ENCODE measurements at places on chromosomes 2 and 18.

- DNase-seq: no peak
Measured at GRCh38 chr2:217402761-217403383, 543.0 kb upstream of the TNP1 start.

DNA sequence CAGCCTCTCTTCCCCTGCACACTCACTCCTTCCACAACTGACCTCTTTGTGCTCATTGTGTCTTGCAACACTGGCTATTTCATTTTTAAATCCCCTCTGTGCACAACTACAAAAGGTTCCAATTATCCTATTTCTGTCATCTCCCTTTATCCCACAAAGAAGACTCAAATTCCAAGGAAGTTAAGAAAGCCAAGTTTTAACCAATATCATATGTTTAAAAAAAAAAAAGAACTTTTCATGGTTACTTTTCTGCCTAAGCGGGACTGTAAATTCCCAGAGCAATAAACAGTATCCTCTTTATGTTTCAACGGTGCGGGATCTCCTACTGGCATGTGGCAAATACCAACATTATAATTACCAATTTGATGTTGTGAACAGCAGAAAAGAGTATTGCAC is 83.8 kb downstream of the DOCK10 start:
- no peak for DNase-seq

DNA sequence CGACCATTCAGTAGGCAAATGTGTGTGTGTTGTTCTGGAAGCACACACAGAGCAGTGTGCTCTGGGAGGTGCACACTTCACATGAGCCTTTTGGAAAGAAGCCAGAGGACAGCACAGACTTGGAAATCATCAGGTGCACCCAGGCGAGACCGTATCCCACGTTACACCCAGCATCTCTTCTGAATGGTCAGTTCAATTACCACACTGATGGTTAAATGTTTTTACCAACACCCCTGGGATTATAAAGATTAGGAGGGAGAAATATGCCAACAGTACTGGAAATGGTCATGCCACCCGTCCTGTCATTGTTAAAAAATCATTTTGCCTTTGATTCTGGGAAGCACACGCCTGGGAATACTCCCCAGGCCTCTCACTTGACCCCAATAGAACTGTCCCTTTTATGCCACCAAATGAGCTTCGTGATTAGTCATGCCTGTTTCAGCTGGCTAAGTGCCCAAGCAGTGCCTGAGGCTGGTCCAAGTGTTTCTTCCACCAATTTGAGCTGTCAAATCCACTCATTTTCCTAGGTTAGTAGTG is 183.7 kb downstream of the NRP2 start:
- DNase-seq: no peak

GRCh38 chr2:121205321-121205942 is 79.6 kb downstream of the TFCP2L1 start:
- no peak for DNase-seq

DNA sequence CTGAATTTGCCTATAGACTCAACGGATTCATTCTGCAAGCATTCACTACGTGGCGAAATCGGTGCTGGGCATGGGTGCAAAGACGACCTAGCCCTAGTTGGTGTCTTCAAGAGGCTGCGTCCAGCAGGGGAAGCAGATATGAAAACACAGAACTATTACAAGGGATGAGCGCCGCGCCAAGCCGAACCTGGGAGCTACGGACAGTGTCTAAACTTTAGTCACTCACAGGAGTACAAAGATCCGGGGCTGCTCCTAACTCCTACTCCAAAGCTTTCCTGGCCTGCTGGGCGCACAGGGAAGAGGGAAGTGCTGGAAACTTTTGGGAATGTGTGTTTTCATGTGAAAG is 732 bp upstream of the ANXA4 start:
- DNase-seq: peak; percentile 28

DNA sequence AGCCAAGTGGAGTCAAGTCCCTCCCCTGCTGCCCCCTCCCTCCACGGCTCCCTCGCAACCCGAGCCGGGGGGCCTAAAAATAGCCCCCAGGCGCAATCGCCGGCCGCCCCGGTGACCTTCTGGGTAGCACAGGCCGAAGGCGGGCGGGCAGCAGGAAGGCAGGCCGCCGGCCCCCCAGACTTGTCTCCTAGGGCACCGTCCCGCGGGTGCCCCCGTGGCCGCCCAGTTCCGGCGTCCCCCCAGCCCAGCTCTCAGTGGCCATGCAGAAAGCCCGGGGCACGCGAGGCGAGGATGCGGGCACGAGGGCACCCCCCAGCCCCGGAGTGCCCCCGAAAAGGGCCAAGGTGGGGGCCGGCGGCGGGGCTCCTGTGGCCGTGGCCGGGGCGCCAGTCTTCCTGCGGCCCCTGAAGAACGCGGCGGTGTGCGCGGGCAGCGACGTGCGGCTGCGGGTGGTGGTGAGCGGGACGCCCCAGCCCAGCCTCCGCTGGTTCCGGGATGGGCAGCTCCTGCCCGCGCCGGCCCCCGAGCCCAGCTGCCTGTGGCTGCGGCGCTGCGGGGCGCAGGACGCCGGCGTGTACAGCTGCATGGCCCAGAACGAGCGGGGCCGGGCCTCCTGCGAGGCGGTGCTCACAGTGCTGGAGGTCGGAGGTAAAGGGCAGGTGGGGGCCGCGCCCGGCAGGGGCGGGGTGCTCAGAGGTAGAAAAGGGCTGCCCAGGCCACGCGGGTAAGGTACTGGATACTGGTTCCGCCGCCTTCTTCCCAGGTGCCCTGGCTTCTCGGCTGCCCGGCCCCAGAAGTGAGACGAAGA is at the start of gene SPEG:
SPEG (plus strand) TSS at position 126 of the 808 bp plus-strand sequence; CDS start at position 261, 135 bp downstream.
- no peak for DNase-seq

DNA sequence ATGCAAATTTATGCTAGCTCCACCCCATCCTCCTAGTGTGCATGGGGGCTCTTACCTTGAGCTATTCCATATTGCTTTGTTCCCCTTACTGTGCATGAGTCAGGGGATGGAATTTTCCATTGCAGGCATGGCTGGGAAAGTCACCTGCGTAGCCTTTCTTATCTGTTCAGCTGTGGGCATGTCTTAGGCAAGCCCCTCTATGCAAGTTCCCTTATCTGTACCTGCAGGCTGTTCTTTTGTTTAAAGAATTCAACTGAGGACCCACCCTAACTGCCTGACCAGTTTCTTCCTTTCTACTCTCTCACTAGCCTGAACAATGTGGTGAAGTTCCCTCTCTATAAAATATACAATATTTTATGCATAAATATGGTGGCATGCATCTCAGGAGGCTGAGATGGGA is 54.2 kb upstream of the CDCA7 start:
- no peak for DNase-seq

- DNase-seq: no peak
Measured at GRCh38 chr2:22596306-22596705, 788.7 kb upstream of the KLHL29 start.

- DNase-seq: no peak
Measured at GRCh38 chr2:159149747-159150146, 136.8 kb downstream of the WDSUB1 start.

DNA sequence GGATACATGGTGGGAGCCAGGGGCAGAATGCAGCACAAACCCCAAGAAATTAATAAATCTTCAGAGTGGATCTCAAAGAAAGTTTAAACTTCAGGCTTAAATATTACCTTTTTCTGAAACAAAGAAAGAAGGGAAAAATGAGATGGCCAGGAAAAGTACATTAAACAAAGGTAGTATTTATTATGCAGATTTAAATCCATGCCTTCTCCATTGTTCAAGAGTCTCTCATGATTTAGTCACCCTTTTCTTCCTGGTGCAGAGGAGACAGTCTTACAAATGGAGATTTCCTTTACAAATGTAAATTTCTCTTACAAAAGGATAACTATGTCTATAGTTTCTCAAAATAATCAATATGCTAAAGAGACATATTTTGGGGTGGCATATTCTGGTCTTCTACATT is 33.4 kb upstream of the PPM1B start:
- DNase-seq: no peak

DNA sequence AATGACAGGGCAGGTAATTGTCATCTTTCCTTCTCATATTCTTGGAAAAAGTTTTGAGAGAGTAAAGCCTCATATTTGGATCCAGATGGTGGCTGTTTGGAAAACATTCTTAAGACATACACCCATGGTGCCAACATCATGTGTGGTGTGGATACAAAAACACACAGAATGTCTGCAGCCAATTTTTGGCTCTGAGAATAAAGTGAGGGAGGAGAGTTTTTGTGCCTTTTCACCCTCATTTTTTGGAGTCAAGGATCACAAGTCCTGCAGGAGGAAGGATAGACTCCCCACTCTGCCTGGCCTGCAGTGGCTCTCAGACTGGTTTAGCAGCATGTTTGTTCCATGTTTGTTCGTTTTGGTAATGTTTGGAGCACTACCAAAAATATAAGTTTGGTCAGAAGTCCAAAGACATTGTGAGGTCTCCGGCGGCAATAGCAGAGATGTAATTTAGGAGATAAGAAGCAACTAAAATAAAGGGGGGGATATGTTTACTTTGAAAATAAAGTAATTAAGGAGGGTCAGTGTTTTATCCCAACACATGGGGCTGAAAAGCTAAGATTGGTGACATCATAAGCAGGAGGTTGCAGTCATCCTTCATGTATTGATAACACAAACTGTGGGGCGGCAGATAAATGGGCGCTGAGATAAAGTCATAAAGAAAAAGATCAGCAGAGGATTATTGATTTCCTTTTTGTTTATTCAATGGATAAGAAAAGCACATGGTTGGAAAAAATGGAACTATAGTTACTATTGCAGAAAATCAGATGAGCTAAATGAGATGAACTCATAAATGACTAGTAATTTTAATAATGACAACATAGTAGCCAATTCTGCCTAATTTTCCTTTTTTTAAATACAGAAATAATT is 655 bp downstream of the NOSTRIN start:
- no peak for DNase-seq

DNA sequence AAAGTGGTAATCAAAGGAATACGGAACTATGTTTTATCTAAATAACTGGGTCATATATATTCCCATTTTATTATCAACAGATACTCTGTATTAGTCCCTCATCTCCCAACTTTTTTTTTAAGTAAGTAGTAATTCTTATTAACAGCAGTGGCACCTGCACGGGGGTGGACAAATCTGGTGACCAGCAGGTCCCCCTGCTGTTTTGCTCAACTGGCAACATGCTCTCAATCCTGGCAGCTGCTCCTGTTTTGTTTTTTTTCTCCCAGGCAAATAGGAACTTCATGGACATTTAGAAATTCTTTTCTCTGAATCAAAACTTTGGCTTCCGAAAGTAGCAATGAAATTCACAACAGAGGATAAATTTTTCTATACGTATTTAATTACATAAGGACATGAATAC is 193.5 kb downstream of the SS18 start:
- DNase-seq: no peak

GRCh38 chr18:21366896-21367295 is 124.9 kb downstream of the GREB1L start:
- no peak for DNase-seq

GRCh38 chr2:100240386-100240785 is 81.9 kb downstream of the LONRF2 start:
- no peak for DNase-seq

DNA sequence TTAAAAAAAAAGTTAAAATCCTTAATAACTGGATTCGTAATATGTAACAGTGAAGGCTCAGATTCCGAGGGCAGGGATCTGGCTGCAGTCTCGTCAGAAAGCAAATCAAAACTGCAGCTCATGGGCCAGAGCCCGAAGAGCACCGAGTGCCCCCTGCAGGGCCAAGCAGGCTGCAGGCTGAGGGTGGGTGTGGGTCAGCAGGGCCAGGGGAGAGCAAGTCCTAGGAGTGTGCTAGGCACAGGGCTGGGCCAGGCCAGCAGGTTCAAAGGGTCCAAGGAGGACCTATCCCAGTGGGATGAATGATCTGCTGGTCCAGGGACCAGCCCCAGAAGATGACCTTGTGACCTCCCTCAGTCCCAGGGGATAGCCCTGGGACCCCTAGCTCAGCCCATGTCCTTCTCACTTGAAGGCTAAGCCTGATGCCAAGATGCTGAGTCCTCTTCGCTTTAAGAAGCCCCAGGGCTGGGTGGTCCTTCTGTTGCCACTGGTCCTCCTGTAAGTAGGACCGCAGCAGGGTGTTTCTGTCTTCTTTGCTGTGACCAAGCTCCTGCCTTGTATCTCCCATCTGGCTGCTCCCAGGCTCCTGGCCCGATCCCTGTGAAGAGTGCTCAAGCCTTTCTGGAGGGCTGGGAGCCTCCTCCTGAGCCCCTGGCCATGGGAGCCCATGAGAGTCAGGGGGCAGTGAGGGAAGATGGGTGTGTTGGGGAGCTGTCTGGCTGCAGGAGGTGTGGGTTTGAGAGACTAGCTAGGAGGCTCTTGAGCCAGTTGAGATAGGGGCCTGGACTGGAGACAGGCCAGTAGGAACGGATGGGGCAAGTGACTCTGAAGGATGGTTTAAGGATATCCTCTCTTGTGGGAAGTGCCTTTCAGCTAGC is 150.7 kb downstream of the DYSF start:
- DNase-seq: no peak

- peak; percentile 56 for DNase-seq
Measured at GRCh38 chr2:99489063-99489760, 605 bp downstream of the REV1 start.

GRCh38 chr18:68489013-68489792 is 225.7 kb downstream of the TMX3 start:
- no peak for DNase-seq

GRCh38 chr18:50461251-50461650 is 86.4 kb downstream of the SKA1 start:
- no peak for DNase-seq

- no peak for DNase-seq
Measured at GRCh38 chr2:231960810-231961348, 634 bp upstream of the DIS3L2 start.

GRCh38 chr18:37539236-37539635 is 26.4 kb downstream of the CELF4 start:
- no peak for DNase-seq

GRCh38 chr2:23388756-23389514 is 4.0 kb downstream of the KLHL29 start:
- DNase-seq: no peak

DNA sequence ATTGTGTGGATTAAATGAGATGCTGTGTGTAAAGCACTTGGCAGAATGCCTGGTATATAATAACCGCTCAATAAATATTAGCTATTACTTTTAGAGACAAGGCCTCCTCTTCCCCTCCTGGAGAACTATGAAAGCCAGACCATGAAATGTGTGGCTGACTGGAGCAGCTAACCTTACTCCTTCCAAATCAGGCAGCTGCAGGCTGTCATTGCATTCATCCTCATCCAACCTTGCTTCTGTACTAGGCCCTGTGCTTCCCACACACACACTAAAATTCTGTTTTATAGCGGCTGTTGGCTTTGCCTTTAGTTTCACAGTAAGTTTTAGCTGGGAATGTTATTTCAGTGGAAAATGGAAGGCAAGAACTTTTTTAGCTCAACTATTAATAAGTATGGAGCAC is 10.2 kb upstream of the SP9 start:
- DNase-seq: no peak
